ENCODE measurements at places on chromosomes 12 and 14.

- no peak for DNase-seq
Observed at GRCh38 chr12:79983986-79984620, 49.2 kb upstream of the PPP1R12A start.

DNA sequence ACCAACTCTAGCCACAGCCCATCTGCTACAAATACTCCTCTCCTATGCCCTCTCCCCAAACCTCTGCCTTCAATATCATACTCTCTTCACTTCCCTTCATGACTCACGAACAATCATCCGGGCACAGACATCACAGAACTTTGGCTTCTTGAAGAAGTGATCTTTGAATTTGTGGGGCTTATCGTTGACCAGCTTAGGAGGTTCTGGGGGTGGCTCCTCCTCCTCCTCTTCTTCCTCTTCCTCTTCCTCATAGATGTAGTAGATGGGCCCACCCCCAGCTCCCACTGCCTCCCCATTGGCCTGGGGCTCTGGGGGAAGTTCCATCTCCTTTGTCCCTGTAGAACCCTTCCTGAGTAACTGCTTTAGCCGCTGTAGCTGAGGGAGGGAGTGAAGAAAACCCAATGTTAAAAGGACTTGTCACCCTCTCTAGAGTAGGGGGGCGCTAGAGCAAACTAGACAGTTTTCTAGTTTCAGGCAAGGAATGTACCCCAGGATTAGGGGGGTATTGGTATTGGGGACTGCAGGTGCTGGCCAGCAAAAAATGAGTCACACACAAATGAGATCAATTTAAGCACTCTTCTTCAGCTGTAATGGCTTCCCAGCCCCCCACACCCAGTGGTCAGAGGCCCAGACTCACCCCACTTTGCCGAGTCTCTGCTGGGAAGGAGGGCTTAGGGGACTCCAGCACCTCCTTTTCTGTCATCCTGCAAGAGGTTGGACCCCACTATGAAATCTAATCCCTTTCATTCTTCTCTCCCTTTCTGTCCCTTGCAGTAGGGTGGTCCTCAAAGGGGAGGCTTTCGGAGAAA is 1.8 kb downstream of the STAC3 start:
- peak; percentile 55 for DNase-seq

GRCh38 chr12:128754275-128754674 is 69.5 kb downstream of the SLC15A4 start:
- no peak for DNase-seq

- DNase-seq: no peak
Observed at GRCh38 chr12:26244503-26244902, 49.1 kb downstream of the SSPN start.

DNA sequence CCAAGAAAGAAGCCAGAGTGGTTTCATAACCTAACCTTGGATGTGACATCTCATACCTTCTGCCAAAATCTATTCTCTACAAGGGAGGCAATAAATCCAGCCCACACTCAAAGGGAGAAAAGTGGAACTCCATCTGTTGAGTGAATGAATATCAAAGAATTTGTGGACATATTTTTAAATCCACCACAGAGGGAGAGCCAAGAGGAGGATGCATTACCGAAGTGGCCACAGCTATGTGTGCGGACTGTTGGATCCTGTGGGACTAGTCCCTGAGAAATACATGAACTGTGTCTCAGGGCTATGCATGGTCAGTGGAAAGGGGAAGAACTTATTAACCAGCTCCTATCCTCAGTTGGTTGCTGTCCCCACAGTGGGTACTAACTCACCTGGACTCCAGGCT is 273.9 kb downstream of the NUAK1 start:
- no peak for DNase-seq

- DNase-seq: no peak
Observed at GRCh38 chr12:96197503-96198272, 3.5 kb downstream of the ELK3 start.

- no peak for DNase-seq
Observed at GRCh38 chr12:88036353-88036965, 7.3 kb upstream of the C12orf50 start.

GRCh38 chr14:37198273-37198598 is 499 bp downstream of the MIPOL1 start:
- DNase-seq: no peak

DNA sequence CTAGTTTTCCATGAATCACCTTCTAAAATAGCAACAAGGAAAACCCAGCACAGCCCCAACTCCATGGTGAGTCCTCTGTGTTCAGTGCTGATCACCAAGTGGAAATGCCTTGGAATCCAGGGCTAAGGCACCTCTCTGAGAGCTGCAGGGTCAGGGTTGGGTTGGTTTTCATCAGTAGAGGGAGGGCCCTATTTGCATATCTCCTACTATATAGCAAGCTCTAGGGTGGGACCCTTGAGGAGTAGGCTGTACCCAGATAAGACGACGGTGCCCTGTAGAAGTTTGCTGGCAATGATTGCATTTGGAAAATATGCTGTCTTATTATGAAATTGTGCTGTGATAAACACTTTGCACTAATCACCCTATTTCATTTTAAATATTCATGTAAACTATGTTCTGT is 1011.8 kb downstream of the TMEM121 start:
- DNase-seq: no peak

DNA sequence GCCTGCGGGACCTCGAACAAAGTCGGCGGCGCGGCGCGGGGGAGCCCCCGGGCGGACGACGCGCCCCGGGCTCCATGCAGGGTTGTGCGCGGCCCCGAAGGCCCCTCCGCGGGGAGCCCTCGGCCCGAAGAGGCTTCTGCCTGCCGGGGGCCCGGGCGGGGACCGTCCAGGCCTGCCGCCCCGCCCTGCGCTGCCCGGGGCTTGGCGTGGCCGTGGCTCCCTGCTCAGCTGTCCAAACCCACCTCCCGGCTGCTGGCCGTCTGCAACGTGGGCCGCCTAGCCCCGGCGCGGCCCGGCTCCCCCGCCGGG is 670 bp downstream of the DYRK2 start:
- peak; percentile 67 for DNase-seq

DNA sequence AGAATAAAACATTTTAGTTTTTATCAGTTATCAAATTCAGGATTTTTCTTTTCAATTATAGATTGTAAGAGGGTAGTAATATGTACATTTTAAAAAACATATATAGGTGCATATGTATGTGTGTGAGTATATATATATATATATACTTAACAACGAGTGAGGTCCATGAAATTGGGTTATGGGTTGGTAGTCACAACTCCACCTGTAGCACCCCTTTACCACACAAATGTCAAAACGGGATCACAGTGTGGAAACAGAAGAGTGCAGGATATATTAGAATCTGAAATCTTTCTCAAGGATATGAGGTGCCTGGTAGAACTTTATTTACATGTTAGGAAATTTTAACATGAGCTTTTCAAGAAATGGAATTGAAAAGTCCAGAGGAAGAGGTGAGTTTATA is 31.3 kb downstream of the MIA2 start:
- no peak for DNase-seq

- no peak for DNase-seq
Observed at GRCh38 chr14:76510181-76510580, 134.2 kb downstream of the ESRRB start.

- no peak for DNase-seq
Observed at GRCh38 chr12:130704606-130705005, 11.5 kb downstream of the RIMBP2 start.

- no peak for DNase-seq
Observed at GRCh38 chr12:106149096-106149784, 10.5 kb upstream of the NUAK1 start.

DNA sequence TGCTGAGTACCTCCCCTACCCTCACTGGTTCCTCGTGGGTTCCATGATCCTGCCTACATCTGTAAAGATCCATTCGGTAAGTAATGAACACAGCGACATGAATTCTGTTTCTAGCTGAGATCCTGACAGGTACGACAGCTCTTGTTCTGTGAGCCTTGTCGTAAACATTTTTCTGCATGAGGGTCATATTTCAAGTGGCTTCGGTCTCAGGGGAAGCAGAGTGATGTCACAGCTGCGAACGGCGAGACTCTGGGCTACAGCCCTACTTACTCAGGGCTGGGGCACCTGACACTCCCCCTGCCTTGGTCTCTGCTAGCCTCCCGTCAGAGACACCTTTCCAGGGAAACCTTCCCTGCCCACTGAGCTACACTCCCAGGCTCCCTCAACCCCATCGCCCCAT is 85.8 kb downstream of the RBM19 start:
- DNase-seq: no peak

Measured in psoas muscle (tissue), 8 donors.